ENCODE measurements at places on chromosomes 2 and 18. TPM values are rescaled to one million over a fixed set of nuclear protein-coding genes. Genes with fewer than 3 reads are reported as not detected.

The CFAP53 gene
- 3.7 TPM for total RNA-seq

DNA sequence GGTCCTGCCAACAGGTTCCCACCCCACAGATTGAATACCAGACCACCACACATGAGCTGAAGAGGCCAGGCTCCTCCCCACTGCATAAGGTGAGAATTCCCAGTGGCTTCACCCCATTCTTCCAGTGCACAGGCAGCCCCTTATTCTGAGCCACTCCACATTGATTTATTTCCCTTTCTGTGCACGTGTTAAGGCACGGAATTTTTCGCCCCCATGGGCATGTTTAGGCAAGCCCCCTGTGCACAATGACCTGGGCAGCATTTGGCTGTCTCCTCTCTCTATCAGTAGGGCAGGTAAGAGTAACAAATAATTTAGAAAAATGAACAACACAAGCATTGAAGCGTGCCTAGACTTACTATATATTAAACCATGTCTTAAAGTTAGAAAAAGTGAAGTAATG is 15.2 kb upstream of the CHAC2 start:
- DNase-seq = no peak

- DNase-seq = no peak
These were observed 234.4 kb upstream of the FIGN start for GRCh38 chr2:163970058-163970813.

The CD302 gene
- total RNA-seq = 100 TPM

DNA sequence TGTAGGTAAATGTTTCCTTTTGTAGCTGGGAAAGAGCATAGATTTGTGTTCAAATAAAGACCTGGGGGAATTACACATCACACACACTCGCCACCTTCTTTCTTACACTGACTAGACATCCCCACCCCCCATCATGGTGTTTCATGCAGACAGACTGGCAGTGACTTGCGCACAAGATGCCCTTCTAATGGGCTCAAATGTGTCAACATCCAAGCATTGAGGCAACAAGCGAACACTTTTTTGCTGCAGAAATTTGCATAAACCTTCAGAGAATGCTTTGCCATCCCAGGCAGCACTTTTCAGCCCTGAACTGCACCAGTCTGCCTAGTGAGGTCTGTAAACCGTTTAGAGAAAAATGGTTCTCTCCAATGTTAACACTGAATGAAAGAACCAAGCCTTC is 4.5 kb downstream of the HOXD8 start:
- DNase-seq = no peak

DNA sequence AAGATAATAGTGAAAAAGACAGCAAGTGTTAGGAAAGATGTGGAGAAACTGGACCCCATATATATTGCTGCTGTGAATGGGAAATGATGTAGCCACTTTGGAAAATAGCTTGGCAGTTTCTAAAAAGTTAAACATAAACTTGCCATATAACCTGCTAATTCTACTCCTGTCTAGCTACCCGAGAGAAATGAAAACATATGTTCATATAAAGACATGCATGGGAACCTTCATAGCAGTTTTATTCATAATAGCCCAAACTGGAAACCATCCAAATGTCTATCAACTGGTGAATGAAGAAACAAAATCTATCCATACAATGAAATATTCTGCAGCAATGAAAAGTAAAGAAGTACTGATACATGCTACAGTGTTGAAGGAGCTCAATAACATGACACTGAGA is 50.4 kb upstream of the NABP1 start:
- DNase-seq = no peak

- no peak for DNase-seq
These were observed 66.4 kb upstream of the TGFA start for GRCh38 chr2:70620020-70620419.

The SCN1A gene
- 19.1 TPM for total RNA-seq

- DNase-seq = no peak
These were observed 69.6 kb downstream of the ETAA1 start for GRCh38 chr2:67466734-67467133.

DNA sequence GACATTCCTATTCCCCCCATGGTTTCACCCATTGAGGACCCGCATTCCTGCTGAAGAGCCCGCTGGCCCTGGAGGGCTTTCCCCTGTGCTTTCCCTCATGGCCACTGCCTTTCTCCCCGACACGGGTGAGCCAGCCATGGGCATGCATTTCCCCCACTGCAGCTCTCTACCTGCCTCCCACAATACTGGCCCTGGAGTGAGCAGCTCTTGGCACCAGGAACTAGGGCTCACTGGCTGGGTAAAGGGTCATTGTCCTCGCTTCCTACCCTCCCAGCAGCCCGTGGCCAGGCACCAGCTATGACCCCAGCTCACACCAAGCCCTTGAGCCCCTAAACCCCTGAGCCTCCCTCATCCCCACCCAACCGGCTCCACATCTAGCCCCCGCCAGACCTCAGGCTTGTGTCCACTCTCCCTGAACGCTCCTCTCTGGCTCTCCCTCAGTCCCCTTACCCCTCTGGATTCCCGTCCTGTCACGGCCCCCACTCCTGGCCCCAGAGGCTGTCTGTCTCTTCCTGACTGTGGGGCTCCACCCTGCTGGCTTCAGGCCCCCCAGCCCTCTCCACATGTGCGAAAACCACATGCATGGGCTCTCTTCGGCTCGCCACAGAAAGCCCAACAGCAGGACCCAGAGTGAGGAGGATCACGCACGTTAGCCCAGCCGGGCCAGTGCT is 199.8 kb downstream of the ZFP36L2 start:
- DNase-seq = no peak

The MCEE gene
- 22.2 TPM for total RNA-seq

The KCNS3 gene
- total RNA-seq = 28.7 TPM

GRCh38 chr2:150165988-150166312 is 321.5 kb downstream of the RND3 start:
- no peak for DNase-seq

The RBFA gene
- total RNA-seq = 14.8 TPM

The IL1R2 gene
- 23.3 TPM for total RNA-seq

DNA sequence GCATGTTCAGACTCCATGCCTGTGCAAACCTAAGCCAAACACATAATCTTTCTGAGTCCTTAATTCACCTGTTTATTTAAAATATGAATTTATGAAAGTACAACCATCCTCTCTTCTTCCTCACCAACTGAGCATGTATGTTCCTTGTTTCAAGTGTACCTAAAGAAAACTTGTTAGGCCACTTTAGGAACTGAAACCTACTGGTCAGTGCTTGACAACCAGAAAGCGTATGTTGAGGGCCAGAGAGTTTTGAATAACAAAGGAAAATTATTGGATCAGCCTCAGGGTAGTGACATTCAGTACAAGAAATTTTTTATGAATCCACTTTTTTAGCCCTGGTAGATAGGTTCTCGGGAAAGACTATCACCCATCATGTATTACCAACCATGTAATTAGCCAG is 847.6 kb upstream of the CELF4 start:
- no peak for DNase-seq

The CNNM4 gene
- 15.7 TPM for total RNA-seq

GRCh38 chr2:39504790-39505335 is 67.8 kb upstream of the MAP4K3 start:
- no peak for DNase-seq

- no peak for DNase-seq
These were observed 57.7 kb upstream of the SESTD1 start for GRCh38 chr2:179322289-179322688.

DNA sequence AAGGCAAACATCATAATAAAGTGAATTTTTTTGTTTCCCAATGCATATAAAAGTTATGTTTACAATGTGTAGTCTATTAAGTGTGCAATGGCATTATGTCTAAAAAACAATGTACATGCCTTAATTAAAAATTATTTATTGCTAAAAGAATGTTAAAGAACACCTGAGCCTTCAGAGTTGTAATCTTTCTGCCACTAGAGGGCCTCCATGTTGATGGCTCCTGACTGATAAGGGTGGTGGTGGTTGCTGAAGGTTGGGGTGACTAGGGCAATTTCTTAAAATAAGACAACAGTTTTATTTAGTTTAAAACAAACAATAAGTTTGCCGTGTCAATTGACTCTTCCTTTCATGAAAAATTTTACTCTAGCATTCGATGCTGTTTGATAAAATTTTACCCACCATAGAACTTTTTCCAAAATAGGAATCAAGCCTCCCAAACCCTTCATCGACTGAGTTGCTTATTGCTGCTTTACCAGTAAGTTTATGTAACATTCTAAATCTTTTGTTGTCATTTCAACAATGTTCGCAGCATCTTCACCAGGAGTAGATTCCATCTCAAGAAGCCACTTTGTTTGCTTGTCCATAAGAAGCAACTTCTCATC is 32.3 kb downstream of the MAP3K2 start:
- no peak for DNase-seq

- peak; percentile 51 for DNase-seq
These were observed 32.9 kb upstream of the EHBP1 start for GRCh38 chr2:62672601-62673000.

GRCh38 chr18:44060197-44060596 is 620.5 kb upstream of the SETBP1 start:
- DNase-seq = no peak

The GTF2A1L gene
- total RNA-seq = not detected

DNA sequence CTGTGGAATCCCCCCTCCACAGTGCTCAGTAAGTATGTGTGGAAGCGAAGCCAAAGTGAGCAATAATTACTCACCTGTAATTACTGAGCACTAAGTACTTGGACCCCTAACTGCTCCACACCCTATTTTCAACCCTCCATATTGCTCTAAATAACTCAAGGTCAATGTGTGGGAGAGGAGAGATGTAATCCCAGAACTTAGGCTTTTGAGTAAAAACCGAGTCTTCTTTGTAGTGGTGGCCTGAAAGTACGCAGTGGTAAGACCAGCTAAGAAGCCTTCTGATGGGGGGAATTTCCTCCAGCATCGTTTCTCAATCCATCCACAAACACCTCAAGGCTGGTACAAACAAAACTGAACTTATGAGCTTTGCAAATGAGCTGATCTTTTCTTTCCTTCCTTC is 551.6 kb downstream of the ZEB2 start:
- no peak for DNase-seq

DNA sequence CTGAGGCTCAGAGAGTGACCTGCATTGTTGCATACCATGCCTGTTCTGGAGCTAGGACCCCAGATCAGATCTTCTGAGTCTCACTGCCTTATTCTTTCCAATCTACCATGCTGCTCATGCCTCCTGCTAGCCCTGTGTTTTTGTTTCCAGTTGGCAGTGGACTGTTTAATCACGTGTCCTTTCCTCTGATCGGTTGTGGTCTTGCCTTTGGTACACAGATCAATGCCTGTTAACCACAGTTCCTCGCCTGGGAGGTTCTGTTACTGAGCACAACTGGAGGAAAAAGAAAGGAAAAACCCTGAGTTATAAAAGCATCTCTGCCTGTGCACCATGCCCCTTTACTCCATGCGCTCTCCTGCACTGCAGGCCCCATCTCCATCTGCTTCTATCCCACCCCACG is 329.1 kb downstream of the SETBP1 start:
- no peak for DNase-seq

DNA sequence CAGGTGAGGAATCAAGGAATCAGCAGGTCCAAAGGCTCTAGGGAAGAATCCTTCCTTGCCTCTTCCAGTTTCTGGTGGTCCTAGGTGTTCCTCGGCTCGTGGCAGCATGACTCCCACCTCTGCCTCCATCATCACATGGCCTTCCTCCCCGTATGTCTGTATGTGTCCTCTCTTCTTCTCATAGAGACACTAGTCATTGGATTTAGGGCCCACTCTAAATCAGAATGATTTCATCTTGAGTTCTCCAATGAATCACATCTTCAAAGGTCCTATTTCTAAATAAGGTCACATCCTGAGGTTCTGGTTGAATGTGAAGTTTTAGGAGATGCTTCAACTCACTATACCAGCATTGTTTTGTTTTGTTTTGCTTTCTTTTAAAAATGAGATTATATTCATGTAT is 11.1 kb upstream of the AGFG1 start:
- DNase-seq = no peak

The SP140L gene
- 34.0 TPM for total RNA-seq

DNA sequence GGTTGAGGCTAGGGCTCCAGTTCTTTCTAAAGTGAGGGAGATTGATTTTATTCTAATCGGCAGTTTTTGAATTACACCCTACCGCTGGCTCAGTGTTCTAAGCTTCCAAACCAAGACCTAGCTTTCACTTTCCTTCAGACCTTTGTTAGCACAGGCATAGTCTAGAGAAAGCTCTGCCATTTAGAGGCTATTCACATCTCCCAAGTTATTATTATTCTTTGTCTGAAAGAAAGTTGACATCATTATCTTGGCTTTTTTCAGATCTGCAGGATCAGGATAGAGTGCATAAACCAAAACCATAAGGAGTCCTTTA is 276.8 kb downstream of the ASXL3 start:
- no peak for DNase-seq

- no peak for DNase-seq
These were observed 39.0 kb downstream of the MBP start for GRCh38 chr18:77093586-77093985.

DNA sequence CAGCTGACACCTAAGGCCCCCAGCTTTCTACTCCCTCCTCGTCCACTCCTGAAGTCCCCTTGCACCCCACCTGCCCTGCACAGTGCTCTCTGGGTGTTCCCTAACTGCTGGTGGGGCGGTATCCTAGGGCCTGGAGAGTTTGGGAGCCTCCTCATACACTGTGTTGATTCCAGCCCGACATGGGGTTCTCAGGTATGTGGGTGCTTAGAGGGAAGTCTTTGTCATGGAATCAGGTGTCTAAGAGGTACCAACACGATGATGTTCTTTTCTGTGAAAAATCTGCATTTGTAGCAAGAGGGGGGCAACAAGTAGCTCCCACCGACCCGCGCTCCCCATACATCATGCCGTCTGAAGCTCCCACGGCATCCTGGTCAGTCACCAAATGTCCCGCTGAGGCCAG is 96.8 kb upstream of the SMAD7 start:
- no peak for DNase-seq

- DNase-seq = peak; percentile 48
These were observed 95.0 kb downstream of the DGKD start for GRCh38 chr2:233449081-233449901.

The PPP1R7 gene
- 58.9 TPM for total RNA-seq

- DNase-seq = no peak
These were observed 159.6 kb downstream of the RND3 start for GRCh38 chr2:150327564-150328489.

- no peak for DNase-seq
These were observed 259.4 kb downstream of the RAD51AP2 start for GRCh38 chr2:17258861-17259260.

DNA sequence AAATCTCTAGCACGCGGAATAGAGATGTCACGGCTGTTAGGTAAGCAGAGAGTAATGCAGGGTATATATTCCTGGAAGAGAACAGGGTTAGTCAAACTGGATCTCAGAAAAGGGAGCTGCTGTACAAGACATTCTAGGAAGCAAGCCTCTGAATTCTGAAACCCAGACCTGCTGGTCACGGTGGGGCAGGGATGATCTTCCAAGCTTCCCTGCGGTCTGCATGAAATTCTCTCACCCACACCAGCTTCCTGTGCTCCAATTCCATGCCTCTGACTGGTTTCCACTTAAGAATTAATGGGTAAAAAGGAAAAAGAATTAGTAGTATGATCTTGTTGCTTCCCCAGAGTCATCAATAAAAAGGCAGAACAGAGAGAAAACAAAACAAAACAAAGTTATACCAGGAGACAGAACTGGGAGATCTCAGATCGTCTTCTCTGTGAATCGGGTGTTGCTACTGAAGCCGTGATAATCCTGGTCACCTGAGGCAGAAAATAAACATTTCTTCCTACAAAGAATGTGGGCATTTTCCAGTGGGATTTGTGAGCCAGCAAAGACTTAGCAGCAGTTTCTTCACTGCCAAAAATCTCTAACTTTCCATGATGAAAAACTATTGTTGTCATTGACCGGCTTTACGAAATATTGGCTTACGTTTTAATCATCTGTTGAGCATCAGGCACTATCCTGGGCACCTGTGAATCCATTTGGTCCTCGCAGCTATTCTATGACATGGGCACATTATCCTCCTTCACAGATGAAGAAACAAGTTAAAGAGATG is 5.3 kb upstream of the CYP27C1 start:
- DNase-seq = no peak
